ENCODE measurements at places on chromosomes 7 and 10.

DNA sequence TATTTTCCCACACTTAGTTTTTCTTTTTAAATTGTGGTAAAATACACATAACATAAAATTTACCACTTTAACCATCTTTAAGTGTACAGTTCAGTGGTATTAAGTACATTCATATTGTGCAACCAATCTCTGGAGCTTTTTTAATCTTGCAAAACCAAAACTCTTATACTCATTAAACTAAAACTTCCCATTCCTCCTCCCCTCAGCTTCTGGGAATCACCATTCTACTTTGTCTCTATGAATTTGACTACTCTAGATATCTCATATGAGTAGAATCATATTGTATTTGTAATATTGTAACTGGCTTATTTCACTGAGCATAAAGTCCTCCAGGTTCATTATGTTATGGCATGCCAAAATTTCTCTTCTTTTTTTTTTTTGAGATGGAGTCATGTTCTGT, 86.4 kb upstream of the JAZF1 start:
- DNase-seq = no peak

DNA sequence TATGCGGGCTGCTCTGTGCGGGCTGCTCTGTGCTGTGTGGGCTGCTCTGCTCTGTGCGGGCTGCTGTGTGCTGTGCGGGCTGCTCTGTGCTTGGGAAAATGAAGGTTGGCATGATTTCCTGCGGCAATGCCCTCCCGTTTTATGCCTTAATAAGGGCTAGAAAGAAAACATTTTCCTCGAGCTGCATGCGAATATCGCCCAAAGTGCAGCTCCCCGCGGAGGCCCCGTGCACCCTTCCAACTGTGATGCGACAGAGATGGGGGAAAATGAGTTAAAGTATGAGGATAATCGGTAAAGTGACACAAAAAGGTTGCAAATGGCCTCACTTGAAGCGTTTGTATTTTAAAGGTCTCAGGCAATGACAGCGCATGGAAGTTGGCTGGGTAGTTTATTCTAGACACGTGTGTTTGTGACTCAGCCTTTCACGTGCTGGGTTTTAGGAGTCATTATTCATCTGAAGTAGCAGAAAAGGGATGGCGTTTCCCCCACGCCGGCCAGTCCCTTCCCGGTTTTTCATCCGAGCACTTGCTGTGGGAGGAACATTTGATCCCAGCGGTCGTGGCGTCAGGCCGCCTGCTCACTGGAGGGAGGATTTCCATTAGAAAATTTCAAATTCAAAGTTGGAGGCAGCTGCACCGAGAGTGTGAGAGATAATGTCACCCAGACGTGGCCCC, 220.7 kb downstream of the ADARB2 start:
- DNase-seq = no peak

GRCh38 chr10:110497438-110498086, at the start of gene DUSP5:
DUSP5 (plus strand) TSS chr10:110497907; CDS start chr10:110498122, 215 bp downstream.
- peak; percentile 96 for DNase-seq

- DNase-seq = no peak
Measured at GRCh38 chr10:124222318-124222987, 129.1 kb upstream of the CHST15 start.

DNA sequence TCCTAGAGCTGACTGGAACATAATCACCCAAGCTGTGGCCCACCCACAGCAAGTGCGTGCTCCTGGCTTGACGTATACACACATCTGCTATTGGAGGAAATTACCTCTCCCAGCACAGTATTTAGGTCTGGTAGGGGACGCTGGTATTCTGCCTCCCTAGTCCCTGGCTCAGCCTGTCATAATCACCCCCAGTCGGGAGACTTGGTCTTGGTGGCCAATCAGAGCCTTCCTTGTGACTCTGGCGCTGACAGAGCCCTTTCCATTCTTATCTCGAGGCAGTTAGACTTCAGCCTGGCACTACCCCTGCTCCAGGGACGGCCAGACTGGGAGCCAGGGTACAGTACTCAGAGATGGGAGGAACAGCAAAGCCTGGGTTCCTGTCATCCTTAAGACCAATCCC, 14.3 kb upstream of the PRKAG2 start:
- no peak for DNase-seq

DNA sequence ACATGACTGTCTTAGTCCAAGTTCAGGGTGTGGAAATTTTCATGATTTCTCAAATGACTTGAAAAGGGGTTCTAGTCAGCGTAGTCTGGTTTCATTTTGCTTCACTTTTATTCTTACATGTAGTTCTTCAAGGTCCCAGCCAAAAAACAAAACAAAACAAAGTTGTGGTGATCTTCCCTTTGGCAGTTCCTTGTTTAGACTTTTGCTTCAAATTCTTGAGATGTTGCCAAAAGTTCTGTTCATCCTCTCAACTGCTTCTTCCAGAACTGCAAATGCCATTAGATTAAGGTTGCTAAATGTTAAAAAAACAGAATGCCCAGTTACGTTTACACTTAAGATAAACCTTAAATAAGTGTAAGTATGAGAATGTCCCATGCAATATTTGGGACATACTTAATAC, 370.8 kb upstream of the LRRTM3 start:
- no peak for DNase-seq

- DNase-seq = no peak
Measured at GRCh38 chr10:121611393-121612159, 13.3 kb upstream of the FGFR2 start.

DNA sequence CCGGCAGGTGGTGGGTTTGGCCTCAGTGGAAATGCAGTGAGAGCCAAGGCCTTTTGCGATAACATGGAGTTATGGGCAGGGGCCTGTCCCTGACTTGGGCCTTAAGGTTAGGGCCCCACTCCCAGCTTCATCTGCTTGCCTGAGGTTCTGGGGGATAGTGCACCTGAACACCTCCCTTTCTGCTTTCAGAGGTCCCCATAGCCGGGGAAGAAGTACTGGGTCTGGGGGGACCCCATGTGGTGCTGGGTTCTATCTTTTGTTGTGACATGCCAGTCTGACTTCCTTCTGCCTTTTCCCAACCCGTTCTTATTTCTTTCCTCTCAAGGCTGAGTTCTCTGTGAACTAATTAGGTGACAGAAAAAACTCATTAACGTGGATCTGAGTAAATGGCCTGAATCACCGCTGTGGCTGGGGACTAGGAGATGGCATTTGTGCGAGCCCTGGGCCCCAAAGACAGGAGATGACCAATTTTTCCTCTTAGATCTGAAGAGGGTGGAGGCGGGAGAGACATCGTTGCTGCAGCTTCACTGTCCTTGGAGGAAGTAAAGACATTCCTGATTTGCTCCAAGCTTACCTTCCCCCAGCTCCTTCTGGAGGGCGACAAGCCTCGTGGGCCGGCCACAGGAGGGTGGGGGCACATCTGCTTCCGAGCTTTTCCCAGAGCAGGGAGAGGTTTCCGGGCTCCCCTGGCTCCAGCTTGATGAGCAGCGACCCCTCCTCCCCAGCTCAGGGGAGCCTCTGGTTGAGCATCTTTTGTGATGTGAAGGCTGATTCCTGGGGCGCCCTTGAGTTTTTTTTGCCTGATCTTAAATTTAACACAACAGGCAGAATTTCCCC, 2.0 kb downstream of the AGAP3 start:
- no peak for DNase-seq

- DNase-seq = no peak
Measured at GRCh38 chr10:63767138-63767801, 246.1 kb downstream of the REEP3 start.

- peak; percentile 25 for DNase-seq
Measured at GRCh38 chr7:5630670-5631069, 150.8 kb downstream of the RNF216 start.

- DNase-seq = no peak
Measured at GRCh38 chr7:70585071-70585470, 546.9 kb upstream of the GALNT17 start.

DNA sequence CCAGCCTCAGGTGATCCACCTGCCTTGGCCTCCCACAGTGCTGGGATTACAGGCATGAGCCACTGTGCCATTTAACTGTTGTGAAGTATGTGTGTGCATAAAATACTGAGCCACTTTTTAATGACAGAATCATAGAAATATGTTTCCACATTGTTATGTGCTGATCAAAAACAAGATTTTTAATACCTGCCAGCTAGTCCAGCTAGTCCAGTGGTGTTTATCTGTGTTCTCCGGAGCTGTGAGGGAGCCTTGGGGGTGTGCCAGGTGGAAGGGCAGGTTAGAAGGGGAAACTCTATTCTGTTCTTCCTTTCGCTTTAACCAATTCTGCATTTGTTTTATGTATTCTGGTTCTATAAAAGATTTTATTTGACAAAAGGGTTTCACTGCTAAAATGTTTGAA, 7.0 kb downstream of the FAM221A start:
- no peak for DNase-seq

GRCh38 chr7:86643561-86644281, at the start of gene GRM3:
GRM3 (plus strand) TSS chr7:86643909; CDS start chr7:86765146, 121,237 bp downstream.
- DNase-seq = no peak

DNA sequence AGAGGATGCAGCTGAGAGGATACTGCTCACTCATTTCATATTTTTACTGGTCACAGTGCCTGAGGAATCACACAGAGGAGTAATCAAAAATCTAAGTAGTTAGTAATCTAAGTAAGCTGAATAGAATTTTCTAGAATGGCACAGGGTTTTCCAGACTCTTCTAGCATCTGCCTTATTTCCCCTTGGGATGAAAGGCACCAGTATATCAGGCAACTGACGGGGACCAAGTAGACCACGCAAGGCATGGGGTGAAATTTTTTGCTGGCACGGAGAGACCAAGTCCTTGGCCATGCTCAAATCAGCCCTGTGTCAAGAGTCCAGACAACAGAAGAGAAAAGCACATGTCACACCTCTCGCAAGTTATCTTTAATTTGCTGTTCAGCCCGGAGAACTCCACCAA, 14.2 kb downstream of the NCOA4 start:
- no peak for DNase-seq

DNA sequence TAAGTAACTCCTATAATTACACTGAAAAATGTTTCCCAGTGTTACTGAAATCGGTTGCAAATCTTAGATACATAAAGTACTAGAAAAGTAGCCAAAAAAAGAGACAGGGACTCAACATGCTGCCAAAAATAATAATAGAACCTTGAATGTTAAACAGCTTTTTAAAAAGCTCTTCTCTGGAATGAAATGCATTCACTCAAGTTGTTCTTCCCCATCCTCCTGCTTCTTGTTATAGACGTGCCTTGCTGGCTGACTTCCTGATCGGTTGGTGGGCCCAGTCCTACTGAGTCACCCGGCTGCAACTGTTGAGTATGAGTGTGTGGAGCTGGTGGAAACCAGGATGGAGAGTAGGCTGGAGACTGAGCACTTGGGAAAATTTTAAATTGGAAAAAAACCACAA, 30.6 kb upstream of the RAPGEF5 start:
- DNase-seq = no peak

GRCh38 chr10:30959836-30960210, 71.8 kb downstream of the ZNF438 start:
- no peak for DNase-seq

GRCh38 chr7:8185926-8186683, 75.9 kb downstream of the ICA1 start:
- no peak for DNase-seq

GRCh38 chr7:126495733-126496132, 757.0 kb downstream of the GRM8 start:
- no peak for DNase-seq

DNA sequence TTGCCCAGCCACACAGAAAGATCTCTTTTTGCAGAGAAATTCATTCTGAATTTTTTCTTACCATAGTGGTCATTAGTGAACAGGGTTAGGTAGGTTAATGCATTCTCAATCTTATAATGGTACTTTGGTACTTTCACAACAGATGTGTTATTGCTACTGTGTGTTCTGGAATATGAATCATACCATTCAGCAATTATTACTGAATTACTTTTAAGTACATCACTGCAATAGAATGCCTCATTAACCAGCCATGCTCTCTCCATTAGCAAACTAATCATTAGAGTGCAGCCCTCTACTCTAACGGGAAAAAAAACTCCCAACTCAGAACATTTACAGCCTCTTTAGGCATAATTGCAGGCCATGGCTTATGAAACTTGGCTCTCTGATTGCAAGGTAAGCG, 102.1 kb downstream of the DOCK4 start:
- DNase-seq = no peak
